ENCODE measurements at places on chromosomes 2 and 18.
A peak's percentile ranks its signal among the peaks of the same experiment; 100 is the strongest.

GRCh38 chr2:59885541-59885940, 667.9 kb downstream of the BCL11A start:
- DNase-seq: no peak

- no peak for DNase-seq
Observed at GRCh38 chr18:27719680-27720079, 457.2 kb downstream of the CDH2 start.

DNA sequence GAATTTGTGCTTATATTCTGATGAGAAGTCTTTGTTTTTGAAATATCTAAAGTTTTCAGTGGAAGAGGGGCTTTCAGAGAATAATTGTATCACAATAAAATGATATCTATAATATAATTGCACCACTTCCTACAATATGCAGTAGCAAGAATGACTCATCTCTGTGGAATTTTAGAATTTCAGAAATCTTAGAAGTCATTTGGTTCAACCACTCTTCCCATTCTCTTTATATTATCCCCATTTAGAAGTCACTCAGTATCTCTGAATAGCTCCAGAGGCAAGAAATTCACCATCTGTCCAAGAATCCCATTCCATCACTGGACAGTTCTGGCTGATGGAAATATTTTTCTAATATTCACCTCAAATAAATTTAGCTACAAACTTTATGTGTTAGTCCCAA, 59.3 kb upstream of the CCDC68 start:
- DNase-seq: no peak

- no peak for DNase-seq
Observed at GRCh38 chr18:44715245-44715644, 34.6 kb downstream of the SETBP1 start.

DNA sequence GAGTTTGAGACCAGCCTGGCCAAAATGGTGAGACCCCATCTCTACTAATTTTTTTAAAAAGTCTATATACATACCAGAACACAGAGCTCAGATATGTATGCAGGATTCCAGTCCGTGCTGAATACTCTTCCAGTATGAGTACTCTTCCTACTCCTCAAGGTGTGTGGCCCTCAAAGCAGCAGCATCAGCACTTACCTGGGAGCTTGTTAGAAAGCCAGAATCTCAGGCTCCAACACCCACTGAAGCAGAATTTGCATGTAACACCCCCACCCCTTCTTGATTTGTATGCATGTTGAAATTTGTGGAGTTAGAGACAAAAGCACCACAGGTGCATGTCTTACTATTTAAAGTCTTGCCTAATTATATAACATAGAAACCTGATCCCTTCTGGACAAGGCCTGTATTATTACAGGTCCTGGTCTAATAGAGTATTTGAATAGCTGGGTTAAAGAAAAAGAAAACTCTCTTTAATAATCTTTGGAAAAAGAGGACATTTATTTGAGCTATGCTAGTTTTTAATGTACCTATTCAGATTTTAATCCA, 50.3 kb upstream of the NFE2L2 start:
- no peak for DNase-seq

GRCh38 chr2:212288308-212288707, 250.3 kb downstream of the ERBB4 start:
- no peak for DNase-seq

DNA sequence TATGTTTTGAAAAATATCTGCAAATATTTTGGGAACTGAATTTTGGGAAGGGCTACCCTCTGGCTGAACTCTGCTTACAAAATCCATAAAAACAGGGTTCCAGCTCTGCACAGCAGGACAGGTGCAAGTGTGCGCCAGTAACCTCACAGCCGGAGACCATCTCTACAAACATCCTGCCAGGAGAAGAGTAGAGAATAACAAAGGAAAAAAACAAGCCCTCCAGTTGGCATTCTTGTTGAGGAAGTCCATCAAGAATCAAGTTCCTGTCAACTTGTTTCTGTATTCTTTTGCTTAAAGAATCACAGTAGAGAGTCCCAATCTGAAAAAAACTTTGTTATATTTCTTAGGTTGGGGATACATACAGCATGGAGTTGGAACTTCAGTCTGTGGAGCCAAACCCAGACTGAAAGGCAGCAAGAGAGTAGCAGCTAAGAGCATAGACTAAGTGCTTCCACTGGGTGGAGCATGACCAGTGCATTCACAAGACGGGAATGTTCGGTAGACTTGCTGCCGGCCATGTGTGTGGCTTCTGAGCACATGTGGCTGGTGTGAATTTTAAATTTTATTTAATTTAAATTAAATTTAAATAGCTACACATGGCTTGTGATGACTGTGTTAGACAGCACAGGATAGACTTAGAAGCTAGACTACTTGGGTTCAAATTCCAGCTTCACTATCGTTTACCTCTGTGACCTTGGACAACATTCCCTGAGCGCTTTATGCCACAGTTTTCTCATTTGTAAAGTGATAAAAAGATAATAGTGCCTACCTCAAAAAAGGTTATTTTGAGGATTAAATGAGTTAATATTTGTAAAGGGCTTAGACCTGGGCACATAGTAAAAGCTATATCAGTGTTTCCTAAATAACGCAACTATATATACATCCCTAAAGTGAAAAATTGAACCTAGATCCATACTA, 41.9 kb downstream of the SPTBN1 start:
- DNase-seq: peak; percentile 3

DNA sequence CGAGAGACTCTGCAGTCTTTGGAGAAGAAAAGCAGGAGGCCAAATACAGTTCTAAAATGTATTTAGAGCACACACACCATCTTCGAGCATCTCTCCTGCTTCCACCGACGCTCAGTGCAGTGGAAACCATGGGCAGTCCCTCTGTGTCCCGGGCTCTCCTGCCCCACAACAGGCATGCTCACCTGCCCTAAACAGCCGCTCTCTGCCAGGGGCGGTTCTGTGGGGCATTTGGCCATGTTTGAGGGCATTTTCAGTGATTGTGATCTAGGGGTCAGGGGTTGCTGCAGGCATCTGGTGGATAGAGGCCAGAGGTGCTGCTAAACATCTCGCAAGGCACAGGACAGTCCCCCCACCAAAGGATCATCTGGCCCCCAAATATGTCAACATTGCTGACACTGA, 55.8 kb downstream of the EMX1 start:
- DNase-seq: no peak

- DNase-seq: no peak
Observed at GRCh38 chr2:47283659-47284058, 119.3 kb upstream of the MSH2 start.

- DNase-seq: no peak
Observed at GRCh38 chr2:195490319-195490718, 166.7 kb upstream of the SLC39A10 start.

GRCh38 chr2:137339051-137339450, 573.7 kb downstream of the THSD7B start:
- DNase-seq: no peak

DNA sequence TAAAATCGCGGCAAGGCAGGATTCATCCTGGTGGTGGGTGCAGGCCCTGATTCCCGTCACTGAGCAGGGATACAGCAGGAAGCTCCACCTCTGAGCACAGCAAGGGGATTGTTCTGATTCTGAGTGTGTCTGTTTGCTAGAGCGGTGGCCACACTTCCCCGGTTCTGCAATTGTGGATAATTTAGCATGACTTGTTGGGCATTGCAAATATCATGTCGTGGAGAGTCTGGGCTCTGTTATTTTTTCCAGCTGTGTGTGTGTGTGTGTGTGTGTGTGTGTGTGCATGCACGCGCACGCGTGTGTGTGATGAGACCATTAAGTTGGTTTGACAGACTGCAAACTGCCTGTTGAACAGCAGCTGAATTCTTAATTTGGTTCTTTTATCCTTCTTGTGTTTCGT, 4.1 kb upstream of the TMEM18 start:
- DNase-seq: no peak

DNA sequence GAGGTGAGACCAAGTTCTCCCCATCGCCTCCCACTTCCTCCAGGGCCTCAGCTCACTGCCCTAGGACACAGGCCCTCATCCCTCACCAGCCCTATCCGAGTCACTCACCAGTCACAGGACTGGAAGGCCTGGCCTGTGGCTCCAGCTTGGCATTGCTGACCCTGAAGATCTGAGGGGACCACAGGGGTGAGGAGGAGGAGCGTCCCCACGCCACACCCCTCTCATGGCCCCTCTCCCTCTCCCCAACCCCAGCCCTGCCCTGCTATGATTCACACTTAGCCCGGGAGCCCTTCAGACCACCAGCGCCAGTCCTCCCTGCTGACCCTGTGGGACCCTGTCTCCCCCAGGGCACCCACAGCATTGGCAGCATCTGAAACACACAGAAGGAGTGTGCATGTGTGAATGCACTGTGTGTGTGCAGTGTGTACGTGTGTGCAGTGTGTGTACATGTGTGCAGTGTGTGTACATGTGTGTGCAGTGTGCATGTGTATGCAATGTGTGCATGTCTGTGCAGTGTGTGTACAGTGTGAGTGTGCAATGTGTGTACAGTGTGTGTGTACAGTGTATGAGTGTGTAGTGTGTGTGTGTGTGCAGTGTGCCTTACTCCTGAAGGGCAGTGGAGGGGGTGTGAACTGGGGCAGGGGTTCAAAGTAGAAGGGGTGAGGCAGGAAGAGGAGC, 29.4 kb upstream of the ANKRD62 start:
- no peak for DNase-seq

GRCh38 chr2:236363711-236364277, 99.6 kb upstream of the ASB18 start:
- no peak for DNase-seq

DNA sequence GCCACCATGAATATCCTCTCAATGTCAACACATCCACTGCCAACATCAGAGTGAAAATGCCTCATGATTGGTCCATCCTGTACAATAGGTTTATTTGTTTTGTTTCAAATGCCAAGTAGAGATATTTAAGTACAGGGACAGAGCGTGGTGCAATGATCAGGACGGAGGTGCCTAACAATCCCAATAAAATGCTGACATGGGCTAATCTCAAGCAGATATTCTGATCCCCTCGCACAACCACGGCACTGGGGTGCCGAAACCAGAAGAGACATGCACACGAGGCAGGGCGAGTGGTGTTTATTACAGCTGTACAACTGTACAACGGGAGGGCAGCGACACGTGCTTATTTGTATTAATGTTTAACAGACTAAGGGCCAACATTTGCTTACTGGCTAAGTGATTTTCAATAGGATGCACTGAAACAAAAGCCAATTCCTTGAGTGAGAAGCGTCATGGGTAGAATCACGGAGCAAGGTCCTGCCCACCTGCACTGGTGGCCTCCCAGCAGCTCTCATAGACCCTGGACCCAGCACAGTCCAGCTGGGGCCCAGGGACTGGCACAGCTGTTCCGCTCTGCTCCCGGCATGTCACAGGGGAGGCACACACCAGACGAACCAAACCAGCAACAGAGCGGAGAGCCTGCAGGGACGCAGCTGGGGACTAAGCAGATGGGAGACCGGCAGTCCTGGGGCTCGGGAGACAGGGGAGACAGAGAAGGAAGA, 101.4 kb downstream of the HDAC4 start:
- no peak for DNase-seq
